Activated CD8-positive, alpha-beta memory T cell treated with anti-CD3 and anti-CD28 coated beads, Interleukin-2, amount 10 ng/mL, durations not matched to agents 7 days and 5 days (primary cell): ENCODE measurements at places on chromosomes 3 and 15. TPM values are rescaled to one million over a fixed set of nuclear protein-coding genes. Genes with fewer than 3 reads are reported as not detected.
A peak's percentile ranks its signal among the peaks of the same experiment; 100 is the strongest.

DNA sequence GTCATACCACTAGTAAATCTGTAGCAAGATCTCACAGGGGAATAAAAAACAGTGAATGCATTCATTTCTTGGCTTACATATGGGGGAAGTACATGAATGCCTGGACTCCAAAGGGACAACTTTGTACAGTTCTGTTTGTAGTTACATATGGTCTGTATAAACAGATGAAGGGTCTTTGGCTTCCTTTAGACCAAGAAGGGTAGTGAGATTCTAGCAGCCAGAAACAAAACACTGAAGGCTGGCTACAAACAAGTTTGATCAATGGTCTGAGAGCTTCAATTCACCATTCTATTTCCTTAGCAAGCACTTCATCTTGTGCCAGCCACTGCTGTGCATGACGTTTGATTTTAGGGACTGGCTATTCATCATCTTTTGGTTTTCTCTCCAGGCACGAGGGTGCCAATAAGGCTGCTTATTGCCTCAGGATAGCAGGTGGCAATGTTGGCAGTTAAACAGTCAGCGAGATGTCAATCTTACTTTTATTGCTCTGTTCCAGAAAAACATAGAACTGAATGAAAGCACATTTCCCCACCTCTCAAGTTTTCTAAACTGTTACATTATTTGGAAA, 313.7 kb upstream of the COL8A1 start:
- DNase-seq = no peak

NPAP1 gene
- not detected for total RNA-seq

- DNase-seq = no peak
These were observed 119.1 kb downstream of the TCF12 start for GRCh38 chr15:57037548-57037947.

DNA sequence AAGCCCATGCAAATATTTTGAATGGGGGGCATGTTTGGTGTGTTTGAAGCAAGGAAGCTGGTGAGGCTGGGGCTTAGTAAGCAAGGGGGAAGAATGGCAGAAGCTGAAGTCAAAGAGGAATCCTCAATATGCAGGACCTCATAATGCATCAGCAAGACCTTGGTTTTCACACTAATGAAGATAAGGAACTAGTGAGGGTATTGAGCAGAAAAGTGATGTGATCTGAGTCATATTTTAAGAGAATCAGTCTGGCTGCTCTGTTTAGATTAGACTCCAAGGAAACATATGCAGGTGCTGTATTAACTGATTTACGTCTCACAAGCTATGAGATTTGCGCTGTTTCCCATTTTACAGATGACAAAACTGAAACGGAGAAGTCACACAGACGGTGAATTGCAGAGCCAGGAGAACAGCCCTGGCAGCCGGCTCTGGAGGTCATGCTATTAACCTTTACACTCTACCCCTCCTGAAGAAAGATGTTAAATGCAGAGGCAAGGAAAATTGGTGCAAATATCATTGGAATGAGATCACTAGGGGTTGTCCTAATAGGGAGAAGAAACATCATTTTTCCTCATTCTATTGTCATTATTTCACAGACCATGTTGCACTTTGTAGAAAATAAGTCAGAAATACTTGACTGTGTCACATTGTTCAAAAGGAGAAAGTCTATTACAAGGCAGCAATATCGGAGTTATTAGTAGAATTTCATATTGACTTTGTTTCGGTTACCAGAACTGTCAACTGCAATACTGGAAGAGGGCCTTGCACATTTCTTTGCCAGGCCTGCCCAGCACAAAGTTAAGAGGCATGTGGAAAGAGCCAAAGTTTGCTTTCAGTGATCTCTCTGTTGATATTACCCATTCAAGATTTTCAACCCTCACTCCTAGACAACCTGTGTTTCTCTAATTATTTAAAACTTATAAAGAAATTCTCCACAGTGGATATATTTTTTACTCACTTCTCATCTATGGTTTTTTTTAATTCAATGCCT, 64.9 kb downstream of the COL8A1 start:
- DNase-seq = no peak

LRRC49 gene
- total RNA-seq = not detected

DNA sequence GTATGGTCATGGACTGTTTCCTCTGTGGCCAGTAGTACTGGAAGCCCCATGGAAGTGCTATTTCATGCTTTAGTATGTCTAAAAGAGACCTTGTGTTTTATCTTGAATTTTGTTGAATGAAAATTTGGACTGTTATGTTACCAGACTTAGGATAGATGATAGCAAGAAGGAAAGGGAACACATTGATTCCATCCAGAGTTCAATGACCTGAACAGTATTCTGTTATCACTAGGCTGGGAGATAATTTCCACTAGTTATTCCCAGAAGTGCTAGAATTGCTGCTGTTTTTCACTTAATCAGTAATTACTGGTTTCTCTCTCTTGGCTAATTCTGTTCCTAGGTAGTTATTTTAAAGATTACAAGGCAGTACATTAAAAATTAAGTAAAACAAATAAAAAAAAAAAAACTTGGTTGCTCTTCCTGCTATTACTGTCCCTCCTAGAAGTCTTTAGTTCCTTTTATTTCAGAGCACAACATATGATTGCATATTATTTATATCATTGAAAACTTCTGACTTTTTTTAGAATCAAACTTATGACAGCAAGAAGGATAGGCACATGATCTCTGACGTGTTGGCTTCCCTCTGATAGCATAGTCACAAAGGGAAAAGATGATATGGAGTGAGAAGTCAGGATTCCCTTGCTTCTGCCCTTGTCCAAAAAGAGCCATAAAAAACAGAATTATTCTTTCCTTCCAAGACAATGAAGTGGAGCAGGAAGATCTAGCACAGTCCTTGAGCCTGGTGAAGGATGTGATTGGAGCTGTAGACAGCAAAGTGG, 72.2 kb downstream of the KLHL25 start:
- no peak for DNase-seq

TLR9 gene
- not detected for total RNA-seq

DNA sequence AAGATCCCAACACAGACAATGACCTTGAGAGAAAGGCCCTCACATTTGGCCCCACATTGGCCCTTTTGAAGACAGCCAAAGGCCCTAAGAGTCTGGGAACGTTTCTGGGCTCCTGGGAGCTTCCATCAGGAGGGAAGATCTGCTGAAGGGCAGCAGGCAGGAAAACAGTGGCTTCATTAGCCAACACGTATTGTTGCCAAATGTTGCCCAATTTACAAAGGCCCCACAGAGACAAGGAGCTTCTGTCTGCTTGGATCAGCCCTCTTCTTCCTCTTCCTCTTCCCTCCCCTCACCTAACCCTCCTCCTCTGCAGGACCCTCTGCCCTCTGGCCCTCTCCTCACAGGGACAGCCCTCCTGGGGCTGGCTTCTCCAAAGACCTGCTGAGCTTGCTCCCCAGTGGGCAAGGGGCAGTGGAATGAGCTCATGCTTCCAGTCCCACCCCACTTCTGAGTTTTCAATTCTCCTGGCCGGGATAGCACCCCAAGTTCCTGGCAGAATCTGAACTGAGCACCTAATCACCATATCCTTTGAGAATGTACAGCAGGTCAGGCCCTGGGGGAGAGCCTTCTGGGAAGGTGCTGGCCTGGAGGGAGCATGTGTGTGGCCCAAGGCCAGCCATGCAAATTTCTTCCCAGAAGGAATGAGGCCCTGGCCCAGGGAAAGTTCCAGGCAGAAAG, 5.1 kb upstream of the LTF start:
- peak; percentile 12 for DNase-seq

PIGZ gene
- 1.6 TPM for total RNA-seq

ANP32A gene
- 196 TPM for total RNA-seq

DNA sequence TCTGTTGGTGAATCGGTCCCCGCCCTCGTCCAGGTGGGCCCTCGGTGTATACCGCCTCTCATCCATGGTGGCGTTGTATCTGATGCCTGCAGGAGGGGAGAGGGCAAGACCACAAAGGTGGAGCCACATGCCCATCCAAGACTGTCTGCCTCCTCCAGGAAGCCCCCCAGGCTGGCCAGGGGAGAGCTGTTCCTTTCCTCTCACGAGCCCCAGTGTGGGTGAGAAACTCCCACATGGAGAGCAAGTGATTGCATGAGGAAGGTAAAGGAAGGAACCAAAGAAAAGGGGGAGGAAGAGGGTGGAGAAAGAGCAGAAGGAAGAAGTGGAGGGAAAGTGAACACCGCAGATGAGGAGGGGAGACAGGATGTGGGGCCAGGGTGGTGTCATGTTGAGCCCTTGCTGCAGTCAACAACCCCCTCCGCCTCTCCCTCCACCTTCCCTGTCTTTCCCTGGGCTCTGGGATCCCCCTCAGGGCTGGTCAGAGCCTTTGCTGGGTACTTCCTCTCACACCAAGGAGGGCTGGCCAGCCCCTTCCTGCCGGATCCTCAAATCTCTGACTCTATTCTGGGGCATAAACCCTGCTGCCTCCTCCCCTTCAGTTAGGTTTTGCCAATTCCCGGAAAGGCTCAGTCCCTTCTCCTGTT, 49.3 kb downstream of the FEM1B start:
- DNase-seq = no peak

- DNase-seq = no peak
These were observed 15.4 kb upstream of the CASR start for GRCh38 chr3:122168044-122168443.

RHOV gene
- not detected for total RNA-seq

GRCh38 chr3:2937592-2937991, 172.6 kb downstream of the IL5RA start:
- no peak for DNase-seq

DNA sequence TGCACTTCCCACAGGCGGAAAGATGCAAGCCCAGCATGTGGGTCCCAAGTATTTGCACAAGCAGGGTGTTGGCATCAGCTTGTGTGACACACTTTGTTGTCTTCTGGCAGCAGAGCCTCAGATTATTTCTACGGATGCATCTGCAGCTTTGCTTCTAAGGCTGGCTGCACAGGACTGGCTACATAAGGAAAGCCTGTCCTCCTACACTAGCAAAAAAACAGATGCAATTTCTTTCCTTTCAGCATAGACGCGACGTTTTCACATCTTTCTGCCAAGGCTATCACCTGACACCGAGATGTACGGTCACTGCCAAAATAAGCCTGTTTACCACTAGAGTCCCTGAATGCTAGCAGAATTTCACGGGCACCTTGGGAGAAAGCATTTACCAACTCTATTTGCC, 13.5 kb downstream of the MRPS11 start:
- DNase-seq = no peak

- DNase-seq = no peak
These were observed at the start of gene LIPC for GRCh38 chr15:58431221-58432149. TSS of gene LIPC (plus strand) at chr15:58431991. CDS start at chr15:58432033, 42 bp downstream.

DNA sequence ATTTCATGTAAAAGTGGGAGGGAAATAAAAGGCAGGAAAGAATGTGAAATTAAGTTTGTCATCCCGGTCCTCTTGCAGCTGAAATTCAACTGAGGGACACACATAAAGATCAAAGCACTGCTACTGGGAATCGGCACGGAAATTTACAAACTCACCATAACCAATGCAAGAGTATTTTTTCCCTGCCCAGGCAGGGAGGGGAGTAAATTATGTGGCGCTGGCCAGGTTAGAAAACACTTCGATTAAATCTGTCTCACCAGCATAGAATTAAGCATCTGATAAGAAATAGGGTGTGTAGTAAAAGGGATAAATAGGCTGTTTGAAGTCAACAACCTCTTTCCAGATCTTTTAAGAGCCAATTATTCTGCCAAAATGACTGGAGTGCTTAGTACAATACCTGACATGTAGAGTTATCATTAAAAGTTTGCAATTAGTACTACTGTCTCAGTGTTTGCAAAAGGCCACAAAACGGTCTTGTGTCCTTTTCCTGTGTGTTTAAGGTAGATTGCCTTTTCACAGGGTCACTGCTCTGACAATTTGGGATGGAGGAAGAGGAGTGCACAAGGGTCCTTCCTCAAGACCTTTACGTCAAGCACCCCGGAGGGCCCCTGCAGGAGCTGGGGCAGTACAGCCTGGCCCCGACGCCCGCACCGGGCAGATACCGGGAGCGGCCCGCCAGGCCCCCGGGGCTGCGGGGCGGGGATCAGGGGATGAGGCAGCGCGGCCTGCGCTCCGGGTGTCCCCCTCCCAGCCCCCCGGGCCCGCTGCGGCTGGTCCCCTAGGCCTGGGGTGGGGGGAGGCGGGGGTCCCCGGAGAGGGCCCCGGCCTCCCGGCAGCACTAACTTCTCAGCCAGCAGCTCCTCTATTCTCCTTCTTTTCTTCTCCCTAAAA, 651 bp downstream of the UBA3 start:
- DNase-seq = no peak

DNA sequence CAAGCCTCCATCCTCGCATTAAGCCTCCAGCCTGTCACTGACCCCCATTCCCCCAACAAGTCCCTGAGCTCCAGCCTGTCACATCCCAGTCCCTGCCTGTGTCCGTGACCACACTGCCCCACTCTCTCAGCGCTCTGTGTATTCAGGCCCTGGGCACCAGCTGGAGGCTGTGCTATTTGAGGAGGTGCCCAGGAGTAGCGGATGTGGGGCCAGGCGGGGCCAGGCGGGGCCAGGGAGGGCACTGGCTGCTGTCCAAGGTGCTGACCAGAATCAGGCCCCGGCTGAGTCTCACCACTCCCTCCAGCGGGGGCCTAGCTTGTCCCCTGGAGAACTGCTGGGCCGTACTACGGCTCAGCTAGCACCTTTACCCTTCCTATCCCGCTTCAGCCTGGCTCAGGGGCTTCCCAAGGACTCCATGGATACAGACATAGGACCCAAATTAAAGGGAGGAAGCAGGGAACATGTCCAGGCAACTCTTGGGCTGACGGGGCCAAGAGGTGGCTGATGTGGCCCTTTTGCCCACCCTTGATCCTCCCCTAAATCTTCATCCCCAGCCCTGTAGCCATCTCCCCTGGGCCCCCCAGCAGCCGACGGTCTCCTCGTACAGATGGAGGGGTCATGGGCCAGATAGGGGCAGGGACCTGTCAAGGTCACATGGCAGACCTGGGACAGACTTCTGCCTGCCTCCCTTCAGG, 1.1 kb downstream of the HHATL start:
- peak; percentile 78 for DNase-seq

GRCh38 chr15:87631093-87631492, 625.4 kb downstream of the NTRK3 start:
- no peak for DNase-seq

DNA sequence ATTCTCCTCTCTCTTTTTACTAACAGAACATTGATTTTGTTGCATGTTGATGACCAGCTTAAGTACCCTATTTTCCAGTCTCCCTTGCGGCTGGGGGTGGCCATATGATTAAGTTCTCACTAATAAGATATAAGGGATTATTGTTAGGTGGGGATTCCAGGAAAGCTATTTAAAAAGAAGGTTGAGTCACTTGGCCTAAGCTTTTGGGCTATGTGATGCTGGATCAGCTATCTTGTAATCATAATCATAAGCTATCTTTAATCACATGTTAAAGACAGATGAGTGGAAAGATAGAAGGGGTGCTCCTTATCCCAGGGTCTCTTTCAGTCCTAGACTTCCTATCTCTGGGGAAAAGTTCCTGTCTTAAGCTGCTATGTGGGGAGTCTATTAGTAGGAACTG, 59.9 kb downstream of the CGNL1 start:
- no peak for DNase-seq

- no peak for DNase-seq
These were observed 62.9 kb upstream of the LRRFIP2 start for GRCh38 chr3:37237252-37237651.

ARHGAP31 gene
- total RNA-seq = 1.4 TPM

DNA sequence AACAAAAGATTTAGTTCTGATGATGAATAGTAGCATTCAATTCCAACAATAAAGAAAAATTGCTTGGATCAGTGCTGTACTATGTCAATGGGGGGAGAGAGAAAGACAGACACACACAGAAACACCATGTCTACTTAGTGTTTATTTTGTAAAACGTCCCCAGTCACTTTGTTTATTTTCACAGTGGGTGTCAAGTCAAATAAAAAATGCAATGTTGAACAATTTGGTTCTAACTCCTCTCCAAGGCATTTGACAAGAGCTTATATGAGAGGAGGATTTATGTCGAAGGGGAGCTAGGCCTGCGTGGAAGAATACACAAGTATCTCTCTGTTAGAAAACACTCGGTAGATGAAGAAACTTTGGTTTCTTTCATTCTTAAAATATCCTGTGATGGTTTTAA, 201.7 kb upstream of the SLC2A2 start:
- no peak for DNase-seq
